ENCODE measurements at places on chromosomes 3 and 15. TPM values are rescaled to one million over a fixed set of nuclear protein-coding genes. Genes with fewer than 3 reads are reported as not detected.

CYP1A2 gene
- 0.37 TPM for total RNA-seq

RHOV gene
- total RNA-seq = not detected

GOLGA8J gene
- total RNA-seq = not detected

GRCh38 chr15:63727542-63727941 is 106.2 kb downstream of the HERC1 start:
- no peak for DNase-seq

AHSG gene
- not detected for total RNA-seq

DNA sequence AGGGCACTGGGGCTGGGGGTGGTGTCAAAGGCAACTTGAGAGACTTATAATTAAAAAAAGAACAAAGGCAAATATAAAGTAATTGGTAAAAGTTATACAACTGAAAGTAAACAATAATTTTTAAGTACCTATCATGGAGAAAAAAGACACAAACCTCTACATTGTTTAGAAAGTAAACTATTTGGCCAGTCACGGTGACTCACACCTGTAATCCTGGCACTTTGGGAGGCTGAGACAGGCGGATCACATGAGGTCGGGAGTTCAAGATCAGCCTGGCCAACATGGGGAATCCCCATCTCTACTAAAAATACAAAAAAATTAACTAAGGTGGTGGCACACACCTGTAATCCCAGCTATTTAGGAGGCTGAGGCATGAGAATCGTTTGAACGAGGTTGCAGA is 25.8 kb downstream of the RPSA start:
- DNase-seq = no peak

DNA sequence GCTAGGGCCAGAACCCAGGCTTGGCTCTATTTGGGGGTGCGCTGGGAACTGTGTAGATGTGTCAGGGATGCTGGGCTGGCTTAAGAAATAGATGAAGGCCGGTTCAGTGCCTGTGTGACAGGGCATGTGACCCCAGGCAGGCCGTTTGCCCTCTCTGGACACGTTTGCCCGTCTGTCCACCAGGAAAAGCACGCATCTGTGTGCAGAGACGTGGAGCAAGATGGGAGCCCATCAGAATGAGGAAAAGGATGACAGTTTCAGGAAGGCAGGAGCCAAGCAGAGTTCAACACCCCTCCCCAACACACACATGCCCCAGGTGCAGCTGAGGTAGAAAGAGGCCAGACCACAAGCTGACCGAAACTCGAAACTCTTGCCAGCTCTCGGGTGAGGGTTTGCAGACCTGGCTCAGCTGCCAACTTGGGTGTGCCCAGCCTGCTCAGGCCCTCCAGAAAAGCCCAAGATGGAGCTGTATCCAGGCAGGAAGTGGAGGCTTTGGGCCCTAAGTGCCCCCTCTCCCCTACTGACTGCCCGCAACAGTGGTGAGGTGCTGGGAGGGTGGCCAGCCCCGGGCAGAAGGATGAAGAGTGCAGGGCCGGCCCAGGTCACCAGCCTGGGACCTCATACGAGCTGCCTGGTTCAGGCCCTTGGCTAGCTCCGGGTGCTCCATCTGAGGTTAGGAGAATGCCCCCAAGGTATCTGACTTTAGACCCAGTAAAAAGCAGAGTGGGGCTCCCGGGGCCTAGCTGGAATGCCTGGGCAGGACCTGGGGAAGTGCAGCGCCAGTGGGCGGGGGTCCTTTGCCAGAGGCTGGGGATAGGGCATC is 10.2 kb upstream of the MESP1 start:
- no peak for DNase-seq

GRCh38 chr3:122025296-122025695 is 3.2 kb upstream of the ILDR1 start:
- DNase-seq = no peak

CHRM5 gene
- total RNA-seq = not detected

DNA sequence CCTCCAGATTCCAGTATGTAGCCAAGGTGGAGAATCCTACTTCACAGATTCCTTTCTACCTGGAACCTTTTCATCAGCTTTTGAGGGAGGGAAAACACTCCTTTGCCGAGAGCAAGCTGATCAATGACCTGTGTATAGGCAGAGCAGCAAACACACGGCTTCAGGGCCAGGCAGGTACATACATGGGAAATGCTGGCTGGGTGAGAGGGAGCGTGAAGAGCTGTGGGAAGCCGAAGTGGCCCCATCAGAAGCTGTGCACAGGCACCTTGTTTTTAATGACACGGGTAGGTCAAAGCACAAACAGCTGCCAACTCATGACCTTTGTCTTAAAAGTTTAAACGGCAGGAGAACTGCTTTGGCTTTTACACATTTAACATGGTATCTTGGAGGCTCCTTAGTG is 25.3 kb downstream of the STARD5 start:
- DNase-seq = no peak

GRCh38 chr3:176697284-176697889 is 499.9 kb downstream of the TBL1XR1 start:
- no peak for DNase-seq

SNX22 gene
- total RNA-seq = 1.2 TPM

SLC41A3 gene
- 39.2 TPM for total RNA-seq

- no peak for DNase-seq
Observed at GRCh38 chr15:22942877-22943276, 37.3 kb downstream of the CYFIP1 start.

- DNase-seq = no peak
Observed at GRCh38 chr15:66735909-66736305, 33.9 kb downstream of the SMAD6 start.

GOLGA8G gene
- total RNA-seq = not detected

DNA sequence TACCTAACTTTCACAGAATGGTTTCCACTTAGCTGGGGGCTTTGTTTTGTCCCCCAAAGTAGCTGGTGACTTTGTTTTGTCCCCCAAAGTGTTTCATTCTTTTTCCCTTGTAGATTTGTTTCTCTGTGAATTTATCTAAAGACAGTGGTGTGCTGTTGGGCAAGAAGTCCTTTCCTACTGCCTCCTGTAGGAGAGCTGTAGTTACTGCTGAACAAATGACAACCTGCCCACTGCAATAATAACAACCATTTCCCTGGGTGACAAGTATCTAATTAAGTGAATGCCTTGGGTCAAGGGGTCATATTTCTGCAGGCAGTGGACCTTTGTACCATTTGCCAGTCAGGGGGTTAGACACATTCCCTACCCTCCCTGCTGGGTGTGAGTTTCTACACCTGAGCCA is 125.4 kb upstream of the BFSP2 start:
- DNase-seq = no peak

- no peak for DNase-seq
Observed at GRCh38 chr3:89145995-89146394, 38.6 kb downstream of the EPHA3 start.

GRCh38 chr3:174583396-174583795 is 275.7 kb upstream of the NAALADL2 start:
- no peak for DNase-seq

GRCh38 chr3:155046935-155047334 is 33.2 kb upstream of the MME start:
- no peak for DNase-seq

- DNase-seq = no peak
Observed at GRCh38 chr3:59709702-59710553, 660.1 kb upstream of the CFAP20DC start.

FSTL1 gene
- 841 TPM for total RNA-seq

GRCh38 chr15:40353697-40354096 is 2.9 kb downstream of the PHGR1 start:
- DNase-seq = no peak

GRCh38 chr3:161142486-161142885 is 37.3 kb upstream of the B3GALNT1 start:
- no peak for DNase-seq

GRCh38 chr15:85693277-85693676 is 101.4 kb downstream of the KLHL25 start:
- DNase-seq = no peak

- DNase-seq = no peak
Observed at GRCh38 chr15:73717206-73717605, 33.0 kb downstream of the CD276 start.

DNAH12 gene
- not detected for total RNA-seq

DNA sequence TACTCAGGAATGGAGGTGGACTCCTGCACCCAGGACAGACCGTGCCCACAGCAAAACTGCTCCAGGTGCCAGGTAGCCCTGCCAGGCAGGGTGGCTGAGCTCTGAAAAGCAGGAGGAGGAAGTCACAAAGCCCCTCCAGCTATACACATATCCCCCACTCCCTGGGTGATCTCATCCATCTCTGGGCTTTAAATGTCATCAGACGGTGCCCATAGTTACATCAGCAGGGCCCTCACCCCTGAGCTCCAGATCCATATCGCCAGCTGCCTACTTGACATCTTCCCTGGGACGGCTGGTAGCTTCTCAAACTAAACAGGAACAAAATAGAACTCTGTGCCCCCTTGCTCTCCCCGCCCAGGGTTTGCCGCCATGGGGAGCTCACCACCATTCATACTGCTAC is 87.7 kb downstream of the MEGF11 start:
- DNase-seq = no peak

GRCh38 chr3:44883999-44884431 is 9.6 kb downstream of the TGM4 start:
- no peak for DNase-seq

DNA sequence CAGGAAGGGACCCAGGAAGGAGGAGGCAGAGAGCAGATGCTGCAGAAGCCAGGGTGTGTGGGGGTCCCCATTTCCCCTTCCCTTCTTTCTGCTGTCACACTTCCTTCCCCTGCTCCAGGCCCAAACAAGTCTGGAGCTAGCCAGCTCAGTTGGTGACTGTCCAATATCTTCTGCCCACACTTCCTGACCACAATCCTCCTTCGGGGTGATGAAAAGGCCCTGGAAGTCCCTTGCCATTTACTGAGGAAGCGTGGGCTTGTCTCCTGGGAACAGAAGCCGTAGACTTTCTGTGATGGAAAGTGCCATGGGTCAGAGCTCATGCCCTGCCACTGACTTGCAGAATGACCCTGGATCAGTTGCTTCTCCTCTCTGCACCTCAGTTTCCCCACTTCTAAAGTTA is 39.0 kb downstream of the ANAPC13 start:
- no peak for DNase-seq

- peak; percentile 13 for DNase-seq
Observed at GRCh38 chr3:127137113-127137512, 55.8 kb upstream of the PRR23E start.

- no peak for DNase-seq
Observed at GRCh38 chr15:76328958-76329357, 7.6 kb upstream of the ISL2 start.

DNA sequence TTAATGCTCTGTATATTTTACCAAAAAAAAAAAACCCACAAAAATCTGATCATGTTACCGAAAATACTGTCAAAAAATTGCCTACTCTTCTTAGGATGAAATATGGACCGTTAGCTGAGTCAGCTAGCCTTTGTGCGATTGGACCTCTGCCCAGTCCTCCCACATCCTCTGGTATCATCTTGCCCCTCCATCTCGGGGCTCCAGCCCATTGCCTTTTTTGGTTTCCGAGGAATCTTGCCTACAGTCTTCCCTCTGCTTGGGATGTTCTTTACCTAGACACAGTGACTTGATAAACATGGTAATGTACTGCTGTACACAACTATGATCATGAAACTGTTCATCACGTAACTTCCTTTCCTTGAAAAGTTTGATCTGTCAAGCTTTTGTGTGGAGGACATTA is 371.4 kb downstream of the SV2B start:
- DNase-seq = no peak

DNA sequence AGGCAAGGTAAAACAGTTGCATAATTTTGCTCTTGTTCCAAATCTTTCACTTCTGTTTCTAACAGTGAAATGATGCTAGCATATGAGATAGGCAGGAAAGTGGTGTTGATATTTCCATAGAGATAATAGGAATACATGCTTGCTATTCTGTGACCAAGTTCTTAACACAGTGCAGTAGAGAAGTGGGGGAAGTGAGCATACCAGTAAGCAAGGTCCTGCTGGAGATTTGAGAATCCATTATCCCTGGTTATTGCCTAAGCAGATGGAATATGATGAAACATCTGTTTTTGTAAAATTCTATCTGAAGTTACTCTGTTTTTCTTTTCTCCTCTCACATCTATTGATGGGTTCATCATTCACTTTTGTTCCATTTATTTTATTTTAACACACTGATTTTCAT is 28.7 kb downstream of the USP8 start:
- no peak for DNase-seq

UROC1 gene
- total RNA-seq = not detected

- no peak for DNase-seq
Observed at GRCh38 chr3:141271279-141272030, 39.8 kb downstream of the PXYLP1 start.

GOLIM4 gene
- 46.2 TPM for total RNA-seq

DNA sequence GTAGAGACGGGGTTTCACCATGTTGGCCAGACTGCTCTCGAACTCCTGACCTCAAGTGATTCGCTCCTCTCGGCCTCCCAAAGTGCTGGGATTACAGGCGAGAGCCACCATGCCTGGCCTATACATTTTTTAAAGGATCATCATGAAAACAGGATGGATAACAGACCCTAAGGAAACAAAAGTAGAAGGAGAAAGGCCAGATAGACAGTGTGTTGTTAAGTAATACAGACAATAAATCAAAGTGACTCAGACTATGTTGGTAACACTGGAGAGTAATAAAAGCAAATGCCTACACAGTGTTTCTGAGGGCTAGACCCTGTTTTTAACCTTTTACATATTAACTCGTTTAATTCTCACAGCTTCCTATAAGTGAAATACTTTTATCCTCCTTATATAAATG is 133.8 kb upstream of the MCTP2 start:
- DNase-seq = no peak
